ENCODE measurements at places on chromosomes 4 and X.

DNA sequence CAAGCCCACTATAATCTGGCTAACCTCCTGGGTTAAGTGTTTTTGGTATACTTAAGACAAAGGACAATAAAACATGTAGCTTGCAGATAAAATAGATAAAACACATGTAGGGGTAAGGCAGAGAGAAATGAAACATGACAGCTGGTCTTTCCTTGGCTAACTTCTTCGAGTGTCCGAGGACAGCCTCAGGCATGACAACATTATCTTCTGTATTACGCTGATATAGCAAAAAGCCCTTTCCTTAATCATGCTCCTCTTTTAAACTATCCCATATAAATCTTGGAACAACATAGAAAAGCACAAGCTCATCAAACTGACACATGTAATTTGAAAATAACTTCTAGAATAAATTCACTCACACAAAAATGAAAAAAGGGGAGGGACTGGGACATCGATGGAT, 91.1 kb downstream of the SEL1L3 start:
- DNase-seq, result no peak

DNA sequence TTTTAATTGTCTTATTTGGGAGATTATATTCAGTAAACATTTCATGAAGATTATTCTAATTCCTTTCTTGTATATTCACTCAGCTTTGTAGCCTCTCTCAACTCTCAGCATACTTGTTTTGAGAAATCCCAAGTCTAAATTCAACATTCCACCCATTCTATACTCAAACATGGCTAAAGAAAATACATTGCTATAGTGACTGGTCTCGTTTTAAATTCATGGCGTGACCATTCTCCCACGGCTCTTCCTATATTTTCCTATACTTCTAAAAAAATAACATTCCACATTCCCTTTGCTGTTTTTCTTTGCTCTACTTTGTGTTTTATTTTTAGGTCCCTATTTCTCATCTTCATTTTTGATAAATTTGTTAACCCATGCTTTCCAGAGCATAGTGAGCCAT, 49.2 kb upstream of the UGT2A1 start:
- no peak for DNase-seq

- no peak for DNase-seq
Measured at GRCh38 chr4:40389986-40390385, 54.9 kb downstream of the CHRNA9 start.

DNA sequence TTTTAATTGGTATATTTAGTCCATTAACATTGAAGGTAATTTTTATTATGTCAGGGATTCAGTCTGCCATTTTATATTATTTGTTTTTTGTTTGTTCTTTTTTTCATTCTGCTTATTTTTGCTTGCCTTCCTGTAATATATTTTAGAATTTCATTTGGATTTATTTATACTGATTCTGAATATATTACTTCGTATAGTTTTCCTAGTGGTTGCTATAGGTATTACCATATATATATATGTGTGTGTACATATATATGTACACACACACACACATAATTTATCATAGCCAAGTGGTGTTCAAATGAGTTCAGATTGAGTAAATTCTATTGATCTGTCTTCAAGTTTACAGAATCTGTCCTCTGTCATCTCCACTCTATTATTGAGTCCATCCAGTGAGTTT, 11.2 kb downstream of the CITED1 start:
- DNase-seq, result no peak

GRCh38 chr4:70938086-70938485, 35.9 kb downstream of the MOB1B start:
- no peak for DNase-seq

GRCh38 chrX:9635368-9635767, 130.3 kb downstream of the GPR143 start:
- DNase-seq, result no peak

DNA sequence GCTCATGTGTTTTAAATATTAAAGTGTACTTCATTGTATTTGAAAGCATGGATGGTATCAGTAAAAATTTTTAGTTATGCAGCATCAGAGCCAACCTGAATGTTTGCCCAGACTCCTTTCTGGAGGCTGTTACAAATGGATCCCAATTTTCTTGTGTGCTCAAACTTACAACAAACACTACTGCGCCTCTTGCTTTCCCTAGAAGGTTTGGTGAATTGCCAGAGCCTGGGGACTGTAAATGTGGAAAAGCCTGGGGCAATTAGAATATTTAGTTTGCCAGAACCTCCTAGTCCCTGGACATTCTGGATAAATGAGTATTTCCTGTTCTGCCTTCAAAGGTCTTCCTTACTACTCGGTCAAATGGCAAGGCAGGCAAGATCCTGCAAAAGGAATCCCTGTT, 4.8 kb downstream of the CAPN6 start:
- DNase-seq, result no peak

DNA sequence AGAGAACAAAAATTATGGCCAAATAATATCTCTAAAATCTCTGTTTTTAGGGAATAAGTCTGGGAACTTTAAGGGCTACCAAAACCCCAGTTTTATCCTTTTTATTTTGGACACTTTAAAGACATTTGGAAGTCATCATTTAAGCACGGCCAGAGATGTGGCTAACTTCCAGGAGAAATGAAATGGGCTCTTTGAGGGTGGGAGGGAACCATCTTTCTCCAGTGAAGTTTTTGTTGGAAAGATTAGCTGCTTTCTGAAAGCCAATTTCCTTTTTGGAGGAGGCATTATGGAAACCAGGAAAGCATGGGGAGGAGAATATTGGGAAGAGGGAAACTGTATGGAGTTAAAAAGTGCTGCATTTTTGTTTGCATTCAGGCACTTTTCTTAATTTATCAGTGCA, 4.8 kb downstream of the VSIG1 start:
- DNase-seq, result no peak

DNA sequence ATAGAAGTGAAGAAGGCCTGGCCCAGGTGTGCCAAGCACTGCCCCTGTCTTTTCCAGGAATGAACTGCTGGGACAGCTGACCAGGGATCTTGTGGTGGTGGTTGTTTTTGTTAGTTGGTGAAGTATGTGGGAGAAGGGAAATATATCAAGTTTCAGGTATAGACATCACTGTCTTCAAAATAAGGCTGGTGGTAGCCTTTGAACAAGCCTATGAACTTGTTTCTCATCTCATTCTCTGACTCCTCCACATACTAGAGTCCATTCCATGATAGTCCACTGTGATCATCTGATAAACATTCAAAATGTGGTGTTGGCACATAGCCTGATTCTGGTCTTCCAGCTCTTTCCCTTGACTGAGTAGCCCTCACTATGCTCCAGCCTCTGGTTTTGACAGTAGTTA, 303.7 kb downstream of the CAMK2D start:
- no peak for DNase-seq

- no peak for DNase-seq
Measured at GRCh38 chr4:133146574-133147241, 2.4 kb upstream of the PCDH10 start.

DNA sequence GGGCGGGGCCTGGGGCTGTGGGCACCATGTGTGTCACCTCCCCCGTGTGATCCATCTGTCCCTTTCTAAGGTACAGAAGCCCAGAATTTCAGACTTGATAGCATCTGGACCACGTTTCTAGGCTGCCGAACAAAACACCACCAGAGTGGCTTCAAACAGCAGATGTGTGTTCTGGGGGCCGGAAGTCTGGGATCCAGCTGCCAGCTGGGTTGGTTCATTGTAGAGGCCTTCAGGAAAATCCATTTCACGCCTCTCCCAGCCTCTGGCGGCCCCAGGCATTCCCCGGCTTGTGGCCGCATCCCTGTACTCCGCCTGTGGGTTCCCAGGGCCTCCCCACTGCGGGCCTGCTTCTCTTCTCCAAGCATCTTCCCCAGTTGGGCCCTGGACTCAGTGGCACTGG, 39.6 kb upstream of the GPR78 start:
- DNase-seq, result no peak

DNA sequence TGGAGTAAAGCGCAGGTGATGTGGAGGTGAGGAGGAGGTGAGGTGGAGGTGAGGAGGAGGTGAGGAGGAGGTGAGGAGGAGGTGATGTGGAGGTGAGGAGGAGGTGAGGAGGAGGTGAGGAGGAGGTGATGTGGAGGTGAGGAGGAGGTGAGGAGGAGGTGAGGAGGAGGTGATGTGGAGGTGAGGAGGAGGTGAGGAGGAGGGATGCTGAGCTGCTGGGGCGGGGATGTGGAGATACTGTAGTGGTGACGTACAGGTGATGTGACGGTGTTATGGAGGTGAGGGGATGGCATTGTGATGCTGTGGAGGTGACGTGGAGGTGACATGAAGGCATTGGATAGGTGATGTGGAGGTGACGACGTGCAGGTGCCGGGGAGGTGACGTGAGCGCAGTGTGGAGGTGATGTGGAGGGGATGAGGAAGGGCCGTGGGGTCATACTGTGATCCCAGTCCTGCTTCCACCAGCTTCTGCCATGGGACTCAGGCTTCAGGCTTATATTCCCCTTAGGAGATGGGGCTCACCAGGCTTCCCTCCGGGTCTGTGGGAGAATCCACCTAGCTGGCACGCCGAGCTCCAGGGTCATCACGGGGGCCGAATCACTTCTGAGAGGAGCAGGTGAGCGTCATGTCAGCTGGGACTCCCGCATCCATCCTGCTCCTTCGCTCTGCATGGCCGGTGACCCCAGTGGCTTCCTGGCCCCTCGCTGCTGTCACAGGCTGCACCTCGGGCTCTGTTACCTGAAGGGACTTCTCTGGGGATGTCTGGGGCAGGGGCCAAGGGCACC, 47.9 kb upstream of the GRPEL1 start:
- DNase-seq, result no peak

DNA sequence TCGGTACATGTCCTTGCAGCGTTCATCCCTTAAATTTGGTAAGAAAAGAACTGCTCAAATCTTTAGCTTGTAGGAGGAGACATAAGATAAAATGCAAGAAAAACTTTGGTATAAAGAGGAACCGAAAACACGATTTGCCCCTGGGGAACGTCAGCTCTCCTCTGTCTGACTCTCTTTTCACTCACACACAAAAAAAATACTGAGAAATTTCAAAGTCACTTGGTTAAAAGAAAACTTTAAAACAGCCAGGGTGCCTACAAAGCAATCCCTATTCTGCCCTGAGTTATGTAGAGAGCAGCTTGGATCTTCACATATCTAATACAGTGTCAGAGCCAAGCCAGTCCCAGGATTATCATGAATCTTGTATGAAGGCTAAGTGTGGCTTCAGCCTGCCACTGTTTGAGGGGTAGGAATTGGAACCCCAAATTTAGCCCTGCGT, 248.5 kb upstream of the CXXC4 start:
- DNase-seq, result no peak

- DNase-seq, result peak; percentile 71
Measured at GRCh38 chr4:15956179-15956850, 6.7 kb downstream of the FGFBP2 start.

DNA sequence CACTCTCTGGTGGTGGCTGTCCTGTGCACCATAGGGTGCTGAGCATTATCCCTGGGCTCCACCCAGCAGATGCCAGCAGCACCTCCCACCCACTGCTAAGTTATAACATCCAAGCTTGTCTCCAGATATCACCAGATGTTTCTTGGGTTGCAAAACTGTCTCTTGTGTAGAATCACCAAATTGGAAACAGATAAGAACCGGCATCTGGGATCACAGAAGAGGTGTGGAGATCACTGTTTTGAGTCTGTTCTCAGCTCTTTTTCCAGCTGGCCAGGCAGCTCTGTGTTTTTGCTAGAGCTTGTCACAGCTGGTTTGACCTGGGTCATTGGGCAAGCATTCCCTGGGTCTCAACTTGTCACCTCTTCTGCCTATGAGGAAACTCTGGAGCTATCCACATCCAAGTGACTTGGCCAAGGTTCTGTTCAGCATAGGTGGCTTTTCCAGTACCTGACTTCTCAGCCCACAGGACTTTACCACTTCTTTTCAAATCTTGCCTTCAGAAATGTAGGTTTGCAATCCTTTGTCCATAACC, 15.3 kb upstream of the PUDP start:
- DNase-seq, result no peak

GRCh38 chr4:157992038-157992705, 180.7 kb downstream of the GASK1B start:
- peak; percentile 42 for DNase-seq

DNA sequence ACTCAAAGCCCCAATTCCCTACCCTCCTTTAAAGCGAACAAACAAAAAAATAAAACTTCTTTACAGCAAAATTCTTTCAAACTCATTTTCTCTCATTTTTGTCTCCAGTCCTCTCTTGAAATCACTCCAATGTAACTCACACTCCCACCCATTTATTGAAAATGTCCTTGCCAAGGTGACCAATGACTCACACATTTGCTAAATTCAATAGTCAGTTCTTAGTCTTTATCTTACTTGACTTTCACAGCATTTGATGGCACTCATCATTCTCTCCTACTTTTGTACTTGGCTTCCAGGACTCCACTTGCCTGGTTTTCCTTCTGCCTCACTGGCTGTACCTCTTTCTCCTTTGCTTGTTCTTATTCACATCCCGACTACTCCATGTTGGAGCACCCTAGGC, 19.9 kb downstream of the CC2D2A start:
- DNase-seq, result no peak

DNA sequence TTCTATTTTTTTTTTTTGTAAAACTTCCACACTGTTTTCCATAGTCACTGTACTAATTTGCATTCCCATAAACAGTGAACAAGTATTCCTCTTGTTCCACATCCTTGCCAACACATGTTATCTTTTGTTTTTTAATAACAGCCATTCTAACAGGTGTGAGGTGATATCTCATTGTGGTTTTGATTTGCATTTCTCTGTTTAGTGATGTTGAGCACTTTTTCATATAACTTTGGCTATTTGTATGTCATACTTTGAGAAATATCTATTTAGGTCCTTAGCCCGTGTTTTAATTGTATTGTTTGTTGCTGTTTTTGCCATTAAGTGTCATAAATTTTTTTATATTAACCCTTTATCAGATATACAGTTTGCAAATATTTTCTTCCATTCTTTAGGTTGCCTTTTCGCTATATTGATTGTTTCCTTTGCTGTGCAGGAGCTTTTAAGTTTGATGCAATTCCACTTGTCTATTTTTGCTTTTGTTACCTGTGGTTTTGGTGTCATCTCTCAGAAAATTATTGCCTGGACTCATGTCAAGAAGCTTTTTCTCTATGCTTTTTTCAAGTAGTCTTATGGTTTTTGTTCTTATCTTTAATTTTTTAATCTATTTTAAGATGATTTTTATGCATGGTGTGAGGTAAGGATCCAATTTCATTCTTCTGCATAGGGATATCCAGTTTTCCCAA, 27.9 kb upstream of the NDNF start:
- DNase-seq, result no peak

All from CD4-positive, alpha-beta T cell treated with Interleukin-4 for 4 hours (primary cell).